NCI-H774 (cell line): ENCODE measurements at places on chromosomes 13 and 19.

GRCh38 chr13:29125934-29126424 is 305.8 kb downstream of the MTUS2 start:
- no peak for DNase-seq

GRCh38 chr13:113783200-113783881 is 24.3 kb downstream of the TMEM255B start:
- DNase-seq: no peak

DNA sequence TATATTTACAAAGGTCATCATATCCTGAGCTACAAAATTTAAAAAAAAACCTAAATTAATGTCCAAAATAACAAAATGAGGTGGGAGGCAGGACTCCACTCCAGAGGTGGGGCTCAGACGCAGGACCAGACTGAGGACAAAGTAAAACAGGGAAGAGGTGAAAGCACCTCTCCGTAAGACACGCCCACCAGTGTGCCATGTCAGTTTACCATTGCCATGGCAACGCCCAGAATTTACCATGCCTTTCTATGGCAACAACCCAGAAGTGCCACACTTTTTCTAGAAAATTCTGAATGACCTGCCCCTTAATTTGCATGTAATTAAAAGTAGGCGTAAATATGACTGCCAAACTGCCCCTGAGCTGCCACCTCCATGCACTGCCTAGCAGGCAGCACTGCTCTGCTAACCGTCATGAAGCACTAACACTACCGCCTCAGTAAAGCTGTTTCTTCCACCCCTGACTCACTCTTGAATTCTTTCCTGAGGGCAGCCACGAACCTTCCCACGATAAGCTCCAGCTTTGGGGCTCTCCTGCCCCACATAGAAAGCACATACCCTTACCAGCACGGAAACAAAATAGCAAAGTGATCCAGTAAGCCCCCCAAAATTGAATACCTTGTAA is 22.3 kb upstream of the PDCD5 start:
- no peak for DNase-seq

DNA sequence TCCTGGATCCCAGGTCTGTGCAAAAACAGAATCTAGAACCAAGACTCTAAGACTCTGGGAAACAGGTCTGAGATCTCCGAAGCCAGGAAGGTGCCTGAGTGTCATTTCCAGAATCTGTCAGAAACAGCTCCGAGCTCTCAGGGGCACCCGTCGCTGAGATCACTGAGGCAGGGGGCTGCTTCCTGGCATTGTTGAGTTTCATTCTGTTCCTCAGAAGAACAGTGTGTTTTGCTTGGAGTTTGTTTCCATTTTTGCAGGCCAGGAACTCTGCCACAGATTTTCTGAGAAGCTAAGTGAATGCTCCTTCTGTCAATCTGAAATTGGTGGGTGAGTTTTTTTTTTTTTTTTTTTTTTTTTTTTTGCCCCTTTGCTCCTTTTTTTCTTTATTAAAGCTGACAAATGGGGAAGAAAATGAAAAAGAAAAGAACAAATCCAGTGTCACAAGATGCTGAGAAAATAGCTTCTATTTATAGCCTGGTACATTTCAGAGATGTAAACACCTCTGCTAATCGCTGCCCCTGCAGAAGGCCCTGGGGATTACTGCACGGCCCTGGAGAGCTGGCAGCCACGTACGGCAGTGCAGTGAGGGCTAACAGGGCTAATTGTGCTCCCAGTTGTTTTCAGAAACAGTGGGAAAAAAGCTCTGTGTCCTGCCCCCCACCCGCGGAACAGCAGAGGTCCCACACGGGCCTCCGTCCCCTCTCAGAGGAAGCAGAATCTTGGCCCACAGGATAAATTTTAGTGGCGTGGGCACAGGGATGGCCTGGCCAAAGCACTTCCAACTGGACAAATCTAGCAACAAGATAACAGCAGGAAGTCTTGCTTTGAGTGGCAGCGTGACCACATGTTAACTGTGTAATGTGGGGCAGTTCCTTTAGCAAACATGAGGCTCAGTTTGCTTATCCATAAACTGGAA is 237.6 kb upstream of the IRS2 start:
- DNase-seq: peak; percentile 80

DNA sequence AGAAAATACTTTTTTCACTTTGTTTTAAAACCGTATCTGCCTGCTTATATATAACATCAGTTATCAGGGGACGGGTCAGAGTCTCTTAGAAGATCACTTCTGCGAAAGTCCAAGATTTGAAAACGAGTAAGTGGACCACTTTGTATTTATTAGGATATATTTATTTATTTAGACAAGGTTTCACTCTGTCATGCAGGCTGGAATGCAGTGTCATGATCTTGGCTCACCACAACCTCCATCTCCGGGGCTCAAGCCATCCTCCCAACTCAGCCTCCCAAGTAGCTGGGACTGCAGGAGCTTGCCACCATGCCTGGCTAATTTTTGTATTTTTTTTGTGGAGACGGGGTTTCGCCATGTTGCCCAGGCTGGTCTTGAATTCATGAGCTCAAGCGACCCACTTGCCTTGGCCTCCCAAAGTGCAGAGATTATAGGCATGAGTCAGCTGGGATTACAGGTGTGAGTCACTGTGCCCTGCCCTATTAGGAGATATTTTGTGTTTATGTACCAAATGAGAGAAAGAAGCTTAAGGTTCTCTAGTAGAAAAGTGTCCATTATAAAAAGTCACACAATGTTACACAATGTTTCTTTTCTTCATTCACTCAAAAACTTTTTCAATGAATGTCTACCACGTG is 39.5 kb downstream of the RASL11A start:
- DNase-seq: no peak

DNA sequence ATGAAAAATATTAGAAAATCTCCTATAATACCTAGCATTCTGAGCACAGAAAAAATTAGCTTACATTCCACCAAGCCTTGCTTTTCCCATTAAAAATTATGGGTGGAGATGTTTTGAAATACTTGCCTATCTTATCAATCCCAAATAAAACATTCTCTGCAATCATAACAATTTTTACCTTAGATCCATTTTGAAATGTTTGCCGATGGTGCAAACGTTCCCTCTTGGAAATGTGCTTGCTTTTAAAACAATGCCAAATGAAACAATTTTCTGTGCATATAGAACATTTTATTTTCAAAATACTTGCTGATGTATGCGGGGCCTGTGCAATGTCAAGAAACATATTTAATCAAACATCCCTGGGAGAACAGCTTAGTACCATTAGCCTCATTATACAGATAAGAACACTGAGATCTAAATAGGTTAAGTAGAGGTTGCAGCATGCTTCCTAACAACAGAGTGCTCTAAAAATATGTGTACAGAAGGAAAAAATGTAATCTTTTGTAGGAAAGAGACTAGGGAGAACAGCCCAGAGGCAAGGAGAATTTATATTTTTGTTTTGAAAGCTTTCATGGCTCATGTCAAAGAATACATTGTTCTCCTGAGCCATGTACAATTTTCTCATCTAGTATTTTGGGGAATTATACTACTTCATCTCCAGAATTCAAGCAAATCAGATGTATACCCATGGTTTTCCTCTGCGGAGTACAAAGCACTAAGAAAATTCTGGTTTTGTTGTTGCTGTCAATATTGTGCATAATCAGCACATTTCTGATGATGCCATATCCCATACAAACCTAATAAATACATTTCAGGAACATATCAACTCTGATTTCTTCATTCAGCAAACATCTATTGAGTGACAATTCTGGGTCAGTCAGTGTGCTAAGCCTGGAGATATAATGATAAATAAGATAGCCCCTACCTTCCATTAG is 25.9 kb upstream of the FNDC3A start:
- DNase-seq: no peak

DNA sequence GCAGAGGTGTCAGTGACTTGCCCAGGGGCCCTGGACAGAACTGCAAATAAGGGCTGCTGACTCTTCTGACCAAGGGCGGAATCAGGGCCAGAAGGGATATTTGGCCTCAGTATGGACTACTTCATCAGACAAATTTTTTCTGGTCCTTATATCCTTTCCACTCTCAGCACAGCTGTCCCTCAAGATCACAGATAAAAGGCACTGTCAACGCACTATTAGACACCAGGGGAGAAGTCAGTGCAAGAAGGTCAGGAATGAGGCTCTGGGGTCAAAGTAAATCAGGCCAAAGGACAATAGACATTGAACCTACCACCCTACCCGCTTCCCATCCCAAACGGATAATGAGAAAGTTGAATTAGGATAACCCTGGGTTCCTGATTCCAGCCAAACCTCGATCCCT is 657.6 kb downstream of the UQCRFS1 start:
- no peak for DNase-seq

- DNase-seq: no peak
These were observed 122.0 kb downstream of the ENOX1 start for GRCh38 chr13:43664700-43665191.

- no peak for DNase-seq
These were observed 111.8 kb downstream of the TUBA3C start for GRCh38 chr13:19069684-19070397.

- no peak for DNase-seq
These were observed 46.8 kb downstream of the C13orf46 start for GRCh38 chr13:113926951-113927660.

DNA sequence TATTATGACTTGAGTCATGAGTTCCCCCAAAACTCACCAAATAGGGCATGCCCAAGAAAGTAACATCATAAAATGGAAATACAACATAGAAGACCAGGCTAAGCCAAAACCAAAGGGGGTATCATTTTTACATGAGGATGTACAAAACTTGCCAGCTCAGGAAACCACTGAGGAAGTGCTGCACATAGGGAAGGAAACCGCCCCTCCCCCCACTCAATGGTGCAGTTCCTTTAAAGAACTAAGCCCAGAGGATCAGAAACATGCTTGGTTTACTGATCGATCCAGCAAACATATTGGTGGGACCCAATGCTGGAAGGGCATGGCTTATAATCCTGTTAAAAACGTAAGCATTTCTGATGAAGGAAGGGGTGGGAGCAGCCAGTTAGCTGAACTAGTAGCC is 4.2 kb upstream of the ZNF486 start:
- no peak for DNase-seq

- DNase-seq: no peak
These were observed 123.5 kb upstream of the CACNA1A start for GRCh38 chr19:13629687-13630357.

DNA sequence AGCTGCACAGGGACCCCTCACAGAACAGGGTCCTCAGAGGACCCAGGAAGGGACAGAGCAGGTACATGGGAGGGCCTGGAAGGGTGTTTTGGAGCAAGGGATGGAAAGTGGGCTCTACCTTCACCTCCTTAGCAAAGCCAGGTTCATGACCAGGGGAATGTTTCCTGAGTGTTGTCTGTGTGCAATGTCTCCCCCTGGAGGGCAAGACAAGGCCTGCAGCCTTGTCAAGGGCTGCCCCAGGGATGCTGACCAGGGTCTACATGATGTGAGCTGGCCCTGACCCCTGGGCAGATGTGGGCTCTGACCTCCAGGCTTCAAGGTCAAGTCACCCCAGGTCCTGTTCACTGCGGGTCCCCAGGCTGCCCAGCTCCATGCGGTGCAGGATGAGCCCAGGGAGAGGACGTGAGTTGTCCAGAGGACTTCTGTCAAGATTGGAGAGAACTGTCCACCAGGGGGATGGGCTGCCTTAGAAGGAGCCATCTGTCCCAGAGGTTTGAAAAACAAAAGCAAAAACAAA is 1.0 kb upstream of the CEACAM1 start:
- no peak for DNase-seq

DNA sequence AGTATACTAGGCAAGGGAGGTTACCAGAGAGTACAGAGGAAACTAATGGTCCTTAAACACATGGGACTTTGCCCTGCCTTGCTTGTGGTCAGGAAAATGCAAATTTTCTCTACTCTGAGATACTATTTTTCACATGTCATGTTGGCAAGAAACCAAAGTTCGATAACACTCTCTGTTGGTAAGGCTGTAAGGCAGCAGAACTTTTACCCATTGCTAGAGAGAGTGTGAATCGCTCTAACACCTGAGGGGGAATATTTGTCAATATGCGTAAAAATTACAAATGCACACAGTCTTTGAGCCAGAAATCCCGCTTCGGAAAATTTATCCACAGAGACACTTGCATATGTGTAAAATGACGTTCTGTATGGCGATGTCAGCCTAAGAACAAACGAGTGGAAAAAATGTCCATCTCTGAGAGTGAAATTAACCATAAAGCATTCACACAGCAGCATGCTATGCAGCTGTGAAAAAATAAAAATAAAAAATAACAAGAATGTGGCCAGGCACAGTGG is 9.5 kb upstream of the RFX1 start:
- DNase-seq: no peak

- no peak for DNase-seq
These were observed 10.9 kb downstream of the ZNRF4 start for GRCh38 chr19:5466072-5466471.

DNA sequence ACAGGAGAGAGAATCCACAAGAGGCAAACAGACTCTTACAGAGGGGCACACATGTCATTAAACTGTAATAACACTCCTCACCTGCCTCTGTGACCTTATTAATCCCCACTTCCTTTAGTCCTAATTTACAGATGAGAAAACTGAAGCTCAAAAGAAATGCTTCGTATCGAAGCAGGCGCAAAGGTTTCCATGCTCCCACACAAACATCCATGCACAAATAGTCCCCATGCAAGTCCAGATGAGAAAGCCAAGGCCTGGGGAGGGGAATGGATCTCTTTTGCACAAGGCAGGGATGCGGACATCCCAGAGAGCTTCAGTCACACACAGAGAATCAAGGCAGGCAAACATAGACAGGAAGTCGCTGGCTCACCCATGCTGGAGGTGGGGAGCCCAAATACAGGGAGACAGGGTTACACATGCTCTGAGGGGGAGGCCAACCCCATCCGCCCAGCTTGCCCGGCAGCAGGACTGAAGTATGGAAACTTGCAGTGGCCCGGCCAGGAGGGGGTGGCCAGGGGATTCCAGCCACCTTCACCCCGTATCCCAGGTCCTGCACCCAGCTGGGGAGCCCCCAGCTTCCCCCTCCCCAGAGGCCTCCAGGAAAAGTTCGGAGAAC is 468 bp downstream of the S1PR5 start:
- no peak for DNase-seq
